ENCODE measurements at places on chromosomes 1 and 21. TPM values are rescaled to one million over a fixed set of nuclear protein-coding genes. Genes with fewer than 3 reads are reported as not detected.

- no peak for DNase-seq
Observed at GRCh38 chr1:4530166-4530785, 124.1 kb upstream of the AJAP1 start.

- no peak for DNase-seq
Observed at GRCh38 chr1:30534551-30534940, 188.8 kb downstream of the MATN1 start.

GPX7 gene
- polyA plus RNA-seq = 26.5 TPM

CD1E gene
- not detected for polyA plus RNA-seq

- no peak for DNase-seq
Observed at GRCh38 chr1:227885648-227886502, 61.9 kb downstream of the WNT9A start.

IQGAP3 gene
- not detected for polyA plus RNA-seq

DNA sequence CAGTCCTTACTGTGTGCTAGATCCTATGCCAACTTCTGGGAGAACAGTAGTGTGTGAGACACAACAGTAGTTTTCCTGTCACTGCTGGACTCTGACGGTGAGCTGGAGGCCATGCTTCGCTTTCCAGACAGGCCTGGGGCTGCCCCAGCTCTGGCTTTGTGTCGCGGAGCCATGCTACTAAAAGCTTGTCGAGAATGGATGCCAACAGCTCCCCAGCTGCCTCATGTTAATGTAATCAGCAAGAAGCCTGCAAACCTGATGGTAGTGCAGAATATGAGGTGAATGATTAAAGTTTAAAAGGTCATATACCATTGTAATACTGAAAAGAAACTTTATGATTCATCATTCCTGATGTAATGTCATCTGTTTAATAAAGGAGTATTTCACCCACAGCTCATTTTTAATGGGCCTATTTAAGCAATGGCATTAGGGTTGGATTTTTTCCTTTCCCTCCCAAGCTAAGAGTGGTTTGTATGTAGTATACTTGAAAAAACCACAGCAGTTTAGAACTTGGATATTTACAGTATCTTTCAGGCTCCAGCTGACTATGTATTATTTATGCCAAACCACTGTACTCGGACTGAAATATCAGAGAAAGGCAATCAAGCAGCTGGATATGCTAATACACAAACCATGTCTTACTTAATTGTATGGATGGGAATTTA lies 343.0 kb downstream of the NUF2 start:
- no peak for DNase-seq

NPR1 gene
- polyA plus RNA-seq = not detected

DNA sequence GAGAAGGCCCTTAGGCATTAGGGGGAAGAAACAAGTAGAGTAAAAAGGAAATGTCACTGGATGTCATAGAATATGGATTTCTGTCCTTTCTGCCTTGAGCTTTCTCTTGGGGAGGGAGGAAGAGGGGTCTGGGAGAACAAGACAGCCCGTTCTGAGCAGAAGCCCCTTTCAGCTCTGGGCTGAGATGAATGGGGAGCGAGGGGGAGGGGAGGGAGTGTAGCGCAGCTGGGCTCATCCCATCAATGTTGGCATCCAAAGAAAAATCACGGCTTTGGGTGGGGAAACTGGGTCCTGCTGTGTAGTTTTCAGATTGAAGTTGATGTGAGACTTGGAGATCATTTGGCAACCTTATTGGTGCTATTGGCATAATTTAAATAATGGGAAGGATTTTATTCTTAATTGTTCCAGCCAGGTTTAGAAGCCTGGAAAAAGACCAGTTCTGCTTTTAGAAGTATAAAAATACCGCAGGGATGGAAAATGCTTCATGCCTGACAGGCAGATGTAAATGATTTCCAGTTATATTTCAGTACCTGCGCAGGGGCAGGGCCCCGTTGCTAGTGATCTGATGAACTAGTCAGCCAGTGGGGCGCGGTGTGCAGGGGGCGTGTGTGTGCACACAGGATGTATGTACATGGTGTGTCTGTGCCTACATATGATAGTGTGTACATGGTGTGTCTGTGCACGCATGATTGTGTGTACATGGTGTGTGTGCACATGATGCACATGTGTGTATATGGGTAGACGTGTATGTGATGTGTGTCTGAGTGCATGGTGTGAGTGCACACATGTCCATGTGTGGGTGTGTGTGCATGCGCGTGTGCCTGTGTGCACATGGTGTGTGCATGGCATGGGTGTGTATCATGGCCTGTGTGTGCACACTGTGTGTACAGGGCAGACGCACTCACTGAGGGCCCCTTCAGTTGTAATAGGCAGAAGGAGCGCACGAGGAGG lies 36.0 kb downstream of the ABCG1 start:
- DNase-seq = no peak

- DNase-seq = no peak
Observed at GRCh38 chr1:164971921-164972415, 384.5 kb downstream of the LMX1A start.

DNA sequence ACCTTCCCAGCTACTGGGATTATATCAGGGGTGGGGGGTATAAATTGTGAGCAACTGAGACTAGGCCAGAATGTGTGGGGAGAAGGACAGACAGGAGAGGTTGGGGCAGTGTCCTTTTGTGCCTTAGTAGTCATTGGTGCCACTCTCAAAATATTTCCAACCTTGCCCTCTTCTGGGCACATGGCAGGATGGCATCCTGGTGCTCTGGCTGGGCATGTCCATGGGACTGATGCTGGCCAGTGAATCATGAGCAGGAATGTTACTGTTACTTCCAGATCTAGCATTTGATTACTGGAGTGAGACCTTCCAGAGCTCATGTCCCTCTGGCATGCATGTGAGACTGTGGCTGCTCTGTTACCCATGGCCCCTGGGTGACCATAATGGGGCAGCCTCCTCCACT lies 151.2 kb downstream of the MATN1 start:
- no peak for DNase-seq

DNA sequence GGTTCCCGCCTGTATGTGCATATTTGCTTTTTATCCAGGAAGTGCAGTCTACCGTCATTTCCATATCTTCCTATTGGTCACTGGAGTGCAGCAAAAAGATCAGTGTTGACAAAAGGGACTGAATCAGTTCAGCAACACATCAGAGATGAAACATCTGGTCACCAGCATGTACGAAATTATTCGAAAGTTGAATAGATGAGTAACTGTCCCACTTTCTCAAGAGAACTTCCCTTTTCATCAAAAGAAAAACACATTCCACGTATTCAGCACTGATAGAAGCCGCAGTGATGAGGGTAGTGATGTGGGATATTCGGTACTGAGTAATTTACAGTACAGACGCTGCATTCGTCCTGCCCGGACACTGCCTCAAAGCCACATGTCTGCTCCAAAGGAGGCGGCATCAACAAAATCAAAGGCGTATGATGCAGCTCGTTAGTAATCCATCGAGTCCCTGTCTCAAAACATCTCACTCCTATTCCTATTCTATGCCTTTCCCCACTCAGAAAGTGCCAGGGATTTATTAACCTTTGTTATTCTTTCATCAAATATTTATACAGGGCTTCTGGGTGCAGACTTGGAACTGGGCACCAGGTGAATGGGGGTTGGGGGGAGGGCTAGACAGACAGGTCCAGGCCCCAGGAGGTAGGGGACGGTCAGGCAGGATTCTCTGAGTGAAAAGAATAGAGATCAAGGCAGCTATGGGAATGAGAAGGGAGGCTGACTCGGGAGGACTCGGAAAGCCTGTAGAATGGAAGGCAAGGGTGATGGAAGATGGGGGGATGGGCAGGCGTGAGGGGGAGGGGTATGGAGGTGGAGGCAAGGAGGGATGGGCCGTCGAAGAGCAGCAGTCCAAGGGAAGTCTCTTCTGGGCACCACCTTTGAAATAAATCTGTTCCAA lies 79.5 kb upstream of the SLC45A1 start:
- no peak for DNase-seq

CDC73 gene
- 72.7 TPM for polyA plus RNA-seq

DNA sequence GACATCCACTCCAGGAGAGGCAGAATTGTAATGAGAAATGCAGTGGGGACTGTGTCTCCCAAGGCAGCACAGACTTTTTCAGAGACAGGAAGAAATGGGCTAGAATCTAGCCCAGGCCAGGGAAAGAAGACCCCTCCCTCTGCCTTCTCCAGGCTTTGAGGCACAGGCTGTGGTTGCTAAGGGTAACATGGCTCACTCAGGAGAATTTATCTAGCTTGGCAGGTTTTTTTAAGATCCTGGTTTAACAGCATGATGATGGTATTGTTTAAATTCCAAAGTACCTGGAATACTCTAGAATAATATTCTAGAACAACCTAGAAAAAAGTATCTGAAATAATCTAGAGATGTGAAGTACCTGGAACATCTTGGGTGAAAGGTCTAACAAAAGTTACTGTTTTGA lies 125.6 kb downstream of the URB2 start:
- DNase-seq = no peak

DNA sequence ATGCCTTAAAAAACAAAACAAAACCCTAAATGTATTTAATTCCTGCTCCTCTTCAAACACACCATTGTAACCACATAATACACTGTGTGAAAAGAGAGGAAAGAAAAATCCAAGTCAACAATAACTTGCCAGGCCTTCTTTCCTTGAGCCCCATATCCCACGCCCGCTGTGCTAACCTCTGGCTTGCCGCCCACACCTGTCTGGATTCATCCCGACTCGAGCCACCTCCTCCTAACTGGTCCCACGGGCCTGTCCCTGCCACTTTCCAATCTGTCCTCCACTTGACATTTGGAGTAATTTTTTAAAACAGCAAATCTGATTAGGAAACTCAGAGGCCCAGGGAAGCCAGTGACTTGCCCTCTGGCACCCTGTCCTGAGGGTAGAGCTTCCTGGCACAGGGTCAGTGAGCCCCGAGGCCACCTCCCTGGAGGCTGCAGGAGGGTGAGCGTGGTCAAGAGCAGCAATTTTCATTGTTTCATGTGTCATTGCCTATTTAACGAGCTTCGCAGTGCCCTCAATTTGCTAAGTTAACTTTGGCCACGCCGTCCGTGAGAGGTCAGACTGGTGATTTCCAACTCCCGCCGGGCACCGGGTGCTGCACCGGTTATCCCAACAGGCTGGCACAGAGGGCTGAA lies 54.1 kb downstream of the B3GALT5 start:
- DNase-seq = no peak

- no peak for DNase-seq
Observed at GRCh38 chr1:198876371-198876871, 237.6 kb downstream of the PTPRC start.

- no peak for DNase-seq
Observed at GRCh38 chr21:10272216-10272615, 249.2 kb upstream of the TPTE start.

DNA sequence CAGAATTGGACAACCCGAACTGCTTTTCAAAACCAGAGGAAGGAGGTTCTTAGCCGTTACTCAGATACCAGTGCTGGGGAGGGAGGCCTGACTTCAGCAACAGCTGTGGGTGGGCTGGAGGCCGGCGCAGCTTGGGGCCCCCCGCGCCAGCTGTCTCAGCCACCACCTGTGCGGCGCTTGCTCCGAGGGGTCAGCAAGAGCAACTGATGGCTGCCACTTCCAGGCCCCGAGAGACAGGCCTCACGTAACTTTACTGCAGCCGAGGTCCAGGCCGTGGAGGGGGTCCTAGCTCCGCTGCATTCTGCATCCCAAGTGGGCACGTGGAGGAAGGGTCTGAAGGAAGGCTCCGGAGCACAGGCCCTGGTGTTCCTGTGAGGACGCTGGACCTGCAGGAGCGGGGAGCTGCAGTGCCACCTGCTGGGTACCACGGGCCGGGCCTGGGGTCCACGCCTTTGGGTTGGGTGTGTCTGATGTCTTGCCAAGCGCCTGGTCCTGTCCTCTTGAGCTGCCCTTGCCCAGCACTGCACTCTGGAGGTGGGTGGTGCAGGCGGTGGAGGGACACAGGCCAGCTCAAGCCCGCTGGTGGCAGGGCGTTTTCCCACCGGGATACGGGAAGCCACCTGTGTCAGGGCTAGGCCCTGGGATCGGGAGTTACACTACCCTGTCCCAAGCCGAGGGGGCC lies 9.8 kb downstream of the THAP3 start:
- no peak for DNase-seq
